Memory B cell (primary cell): ENCODE measurements at places on chromosomes 7 and 10.

GRCh38 chr10:70324339-70324861 is 40.6 kb upstream of the NPFFR1 start:
- DNase-seq: no peak

DNA sequence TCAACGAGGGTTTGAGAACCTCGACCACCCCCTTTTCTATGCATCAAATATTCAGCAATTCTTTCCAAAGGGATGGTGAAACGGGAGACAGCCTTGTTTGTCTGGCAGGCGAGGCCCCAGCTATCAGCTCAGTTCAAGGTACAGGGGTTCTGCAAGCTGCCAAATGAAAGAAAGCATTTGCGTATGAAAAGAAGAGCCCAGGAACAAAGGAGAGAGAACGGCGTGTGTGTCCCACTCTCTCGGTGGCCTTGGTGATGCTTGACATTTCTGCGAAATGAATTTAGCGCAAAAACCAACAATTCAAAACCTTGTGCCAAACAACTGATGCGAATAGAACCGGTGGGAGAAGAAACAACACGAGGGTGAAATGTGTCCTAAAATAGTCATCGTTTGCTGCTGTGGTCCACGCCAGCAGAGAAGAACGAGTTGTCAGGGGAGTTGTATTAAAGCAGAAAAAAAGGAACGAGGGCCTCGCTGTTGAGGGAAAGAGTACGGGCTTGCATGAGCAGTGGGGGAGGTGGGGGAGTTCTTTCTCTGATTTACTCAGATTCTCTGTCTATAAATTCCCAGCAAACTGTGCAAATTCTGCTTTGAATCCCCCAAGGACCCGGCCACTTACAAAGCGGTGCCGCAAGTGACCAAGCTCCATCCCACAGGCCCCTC is 97.7 kb downstream of the TMEM130 start:
- no peak for DNase-seq

- DNase-seq: peak; percentile 75
Observed at GRCh38 chr7:102272075-102272916, 14.4 kb upstream of the SH2B2 start.

GRCh38 chr7:83410989-83411591 is 237.8 kb downstream of the SEMA3E start:
- DNase-seq: no peak

GRCh38 chr7:151924001-151924400 is 32.2 kb upstream of the GALNTL5 start:
- no peak for DNase-seq

- no peak for DNase-seq
Observed at GRCh38 chr7:115004121-115004520, 82.2 kb downstream of the MDFIC start.
